ENCODE measurements at places on chromosomes 3 and 15.

- no peak for DNase-seq
These were observed 214.5 kb downstream of the RPLP1 start for GRCh38 chr15:69666921-69667811.

GRCh38 chr3:113721636-113722035 is 24.4 kb downstream of the NAA50 start:
- DNase-seq = no peak

GRCh38 chr3:24339266-24339825 is 155.3 kb downstream of the THRB start:
- DNase-seq = no peak

DNA sequence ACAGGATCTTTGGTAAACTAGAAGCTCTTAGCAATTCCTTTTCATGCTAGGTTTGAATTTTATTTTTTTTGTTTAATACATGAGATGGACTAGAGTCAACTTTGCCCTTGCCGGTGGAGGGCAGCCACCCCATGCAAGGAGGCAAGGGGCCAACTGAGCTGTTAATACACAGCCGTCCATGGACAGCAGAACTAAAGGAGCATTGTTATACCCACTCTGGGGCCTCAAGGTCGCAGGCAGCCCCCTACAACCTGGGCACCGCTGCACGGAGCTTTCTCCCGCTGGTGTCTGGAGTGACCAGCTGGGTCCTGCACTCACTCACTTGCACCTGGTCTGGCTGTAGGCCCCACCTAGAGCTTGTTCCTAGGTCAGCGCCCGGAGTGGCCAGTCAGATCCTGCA is 47.9 kb upstream of the ACKR4 start:
- DNase-seq = no peak

DNA sequence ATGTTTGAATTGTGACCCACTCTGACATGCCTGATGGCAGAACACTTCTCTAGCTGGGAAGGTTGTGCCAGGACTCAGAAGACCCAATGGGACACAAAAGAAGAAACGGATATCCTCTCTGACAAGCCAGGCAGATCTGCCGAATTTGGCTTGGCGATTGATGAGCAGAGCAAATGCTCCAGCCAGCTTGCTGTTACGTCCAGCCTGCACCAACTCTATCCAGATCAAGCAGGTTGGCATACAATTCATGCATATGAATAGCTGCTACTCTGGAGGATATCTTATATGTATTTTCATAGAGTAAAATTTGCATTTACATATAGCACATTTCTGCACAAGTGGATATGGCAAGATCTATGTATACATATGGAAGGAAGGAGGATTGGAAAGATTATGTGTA is 102.8 kb downstream of the PEX5L start:
- no peak for DNase-seq

GRCh38 chr3:194130807-194131589 is 5.0 kb upstream of the HES1 start:
- DNase-seq = no peak

DNA sequence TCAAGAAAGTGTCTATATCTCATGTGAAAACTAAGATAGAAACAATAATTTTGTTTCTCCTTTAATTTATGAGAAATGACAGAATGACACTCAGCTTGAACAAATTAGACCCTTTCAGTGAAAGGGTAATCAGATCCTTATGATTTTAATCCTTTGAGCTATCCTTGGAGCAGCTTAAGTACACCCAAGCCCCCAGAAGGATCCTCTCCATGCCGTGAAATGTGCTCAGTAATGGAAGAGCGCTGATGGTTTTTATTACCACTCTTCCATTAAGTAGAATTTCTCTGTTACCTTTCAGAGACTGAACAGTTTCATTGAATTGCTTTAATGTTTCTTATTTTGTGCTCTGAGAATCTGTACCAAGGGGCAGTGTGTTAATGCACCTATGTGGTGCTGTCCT is 54.3 kb downstream of the HMG20A start:
- DNase-seq = no peak

DNA sequence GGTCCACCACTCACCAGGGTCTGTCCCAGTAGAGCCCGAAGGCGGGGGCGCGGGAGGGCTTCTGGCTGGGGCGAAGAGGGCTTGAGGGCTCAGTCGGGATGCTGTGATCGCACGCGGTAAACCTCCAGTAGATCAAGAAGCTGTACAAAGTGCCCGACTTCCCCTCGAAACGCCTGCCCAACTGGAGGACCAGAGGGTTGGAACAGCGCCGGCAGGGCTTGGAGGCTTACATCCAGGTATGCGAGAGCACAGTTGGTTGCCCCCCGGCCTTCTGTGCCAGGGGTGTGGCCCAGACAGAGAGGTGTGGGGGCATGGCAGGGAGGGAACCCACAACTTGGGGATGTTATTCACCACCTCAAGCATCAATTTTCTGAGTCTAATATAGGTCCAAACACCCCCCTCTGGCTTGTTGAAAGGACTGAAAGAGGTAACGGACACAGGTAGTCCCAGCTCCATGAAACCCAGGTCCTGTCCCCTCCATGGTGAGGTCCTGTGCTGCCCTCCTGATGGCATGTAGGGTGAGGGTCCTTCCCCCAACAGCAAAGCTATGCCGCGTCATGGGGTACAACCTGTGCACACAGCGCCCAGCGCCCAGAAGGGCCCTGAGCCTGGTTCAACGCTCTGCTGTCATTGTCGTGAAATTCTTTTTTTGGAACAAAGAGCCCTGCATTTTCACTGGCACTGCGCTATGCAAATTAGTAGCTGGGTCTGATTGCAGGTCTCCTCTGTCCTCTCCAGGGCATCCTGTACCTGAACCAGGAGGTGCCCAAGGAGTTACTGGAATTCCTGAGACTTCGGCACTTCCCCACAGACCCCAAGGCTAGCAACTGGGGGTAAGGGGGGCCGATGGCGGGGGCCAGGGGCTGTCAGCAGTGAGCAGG is 1.2 kb downstream of the SNX22 start:
- no peak for DNase-seq

DNA sequence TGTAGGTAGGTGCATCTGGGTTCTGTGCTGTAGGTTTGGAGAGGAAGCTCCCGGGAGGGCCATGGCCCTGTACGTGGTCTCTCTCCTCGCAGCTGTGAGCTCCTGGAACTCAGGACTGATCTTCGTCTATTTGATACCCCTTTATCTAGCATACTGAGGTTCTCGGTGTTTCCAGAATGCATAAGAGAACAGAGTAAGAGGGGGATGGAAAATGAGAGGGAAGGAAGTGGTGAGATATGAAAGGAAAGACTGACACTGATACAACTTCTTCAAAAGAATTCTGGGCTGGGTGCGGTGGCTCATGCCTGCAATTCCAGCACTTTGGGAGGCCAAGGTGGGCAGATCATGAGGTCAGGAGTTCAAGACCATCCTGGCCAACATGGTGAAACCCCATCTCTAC is 90.7 kb downstream of the CHRD start:
- DNase-seq = no peak

- DNase-seq = peak; percentile 9
These were observed 175.2 kb downstream of the MEGF11 start for GRCh38 chr15:66078196-66078928.

GRCh38 chr3:175111036-175111435 is 251.9 kb downstream of the NAALADL2 start:
- DNase-seq = no peak

DNA sequence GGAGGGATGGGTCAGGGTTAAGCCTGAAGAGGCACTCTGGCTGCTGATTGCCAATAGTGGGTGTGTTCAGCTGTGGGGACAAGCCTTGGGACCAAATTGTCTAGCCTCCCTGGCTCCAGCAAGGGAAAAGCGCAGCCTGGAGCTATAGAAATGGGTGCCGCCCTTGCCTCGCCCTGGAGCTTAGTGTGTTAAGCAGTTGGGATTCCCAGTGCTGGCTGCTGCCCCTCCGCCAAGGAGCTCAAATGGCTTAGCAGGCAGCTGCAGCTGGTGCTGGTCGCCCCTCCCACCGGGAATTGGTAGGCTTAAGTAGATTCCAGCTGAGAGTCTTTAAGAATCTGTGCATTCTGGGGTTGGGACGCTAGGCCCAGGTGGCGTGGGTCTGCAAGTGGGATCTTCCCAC is 662.9 kb upstream of the TBL1XR1 start:
- no peak for DNase-seq

GRCh38 chr3:128074851-128075521 is 22.7 kb downstream of the SEC61A1 start:
- DNase-seq = no peak

GRCh38 chr3:23600167-23600871 is 205.4 kb upstream of the UBE2E1 start:
- no peak for DNase-seq

GRCh38 chr15:31090766-31091165 is 10.8 kb downstream of the TRPM1 start:
- DNase-seq = no peak

- no peak for DNase-seq
These were observed 228.3 kb downstream of the ABHD5 start for GRCh38 chr3:43919029-43919428.

GRCh38 chr15:40102897-40103858 is 5.5 kb downstream of the BMF start:
- DNase-seq = no peak

- DNase-seq = no peak
These were observed 962 bp downstream of the NMNAT3 start for GRCh38 chr3:139676632-139677387.

GRCh38 chr3:17775073-17775472 is 32.6 kb upstream of the TBC1D5 start:
- DNase-seq = no peak

DNA sequence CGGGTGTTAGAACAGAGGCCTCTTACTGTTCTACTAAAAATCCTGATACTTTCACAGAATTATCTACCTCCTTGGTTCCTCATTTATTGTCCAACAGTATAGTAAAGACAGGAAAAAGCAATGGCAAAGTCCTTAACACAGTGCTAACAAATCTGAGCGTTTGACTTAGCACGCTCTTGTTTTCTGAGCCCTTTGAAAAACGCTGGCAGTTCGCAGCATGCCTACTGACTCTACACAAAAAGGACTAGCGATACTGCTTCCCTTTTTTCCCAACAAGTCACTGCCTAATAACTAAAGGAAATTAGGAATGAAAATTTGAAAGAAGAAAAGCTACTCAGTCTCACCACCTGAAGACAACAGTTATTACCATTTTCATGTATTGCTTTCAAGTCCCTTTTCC is 34.8 kb upstream of the CEMIP start:
- no peak for DNase-seq

DNA sequence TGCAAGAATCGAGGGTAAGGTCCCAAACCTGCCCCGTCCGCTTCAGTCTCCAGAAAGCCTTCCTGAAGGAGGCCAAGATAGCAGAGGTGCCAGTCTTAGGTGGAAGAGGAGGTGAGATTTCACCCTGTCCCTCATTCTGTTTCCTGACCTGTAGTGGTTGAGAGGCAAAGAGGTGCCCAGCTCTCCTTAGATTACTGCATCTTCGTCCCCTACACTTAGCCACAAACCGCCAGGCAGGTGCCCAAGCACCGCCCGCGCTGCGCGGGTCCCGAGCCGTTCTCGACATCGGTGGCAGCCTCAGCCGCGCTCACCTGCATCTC is 23.8 kb upstream of the POLG start:
- DNase-seq = no peak

- no peak for DNase-seq
These were observed 91.5 kb upstream of the TBC1D5 start for GRCh38 chr3:17833786-17834559.

GRCh38 chr3:53264718-53265117 is 8.9 kb upstream of the TKT start:
- no peak for DNase-seq

DNA sequence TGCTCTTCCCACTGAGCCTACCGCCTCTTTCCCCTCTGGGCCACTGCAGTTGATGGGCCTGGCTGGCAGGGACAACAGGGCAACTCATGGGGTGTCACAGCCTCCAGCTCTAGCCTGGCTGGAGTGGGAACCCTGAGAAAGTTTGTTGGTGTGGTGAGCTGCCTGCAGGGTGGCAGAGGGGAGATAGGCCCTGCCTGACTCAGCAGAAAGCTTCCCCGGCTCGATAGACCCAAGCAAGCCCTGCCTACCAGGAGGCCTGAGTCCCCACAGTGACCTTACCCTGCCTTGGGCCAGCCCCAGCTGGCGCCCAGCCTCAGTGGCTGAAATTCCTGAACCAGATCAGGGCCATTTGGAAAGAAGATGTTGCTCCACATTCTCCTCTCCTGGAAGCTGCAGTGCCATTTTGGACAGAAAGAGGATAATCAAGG is 29.4 kb downstream of the ABTB1 start:
- DNase-seq = no peak

DNA sequence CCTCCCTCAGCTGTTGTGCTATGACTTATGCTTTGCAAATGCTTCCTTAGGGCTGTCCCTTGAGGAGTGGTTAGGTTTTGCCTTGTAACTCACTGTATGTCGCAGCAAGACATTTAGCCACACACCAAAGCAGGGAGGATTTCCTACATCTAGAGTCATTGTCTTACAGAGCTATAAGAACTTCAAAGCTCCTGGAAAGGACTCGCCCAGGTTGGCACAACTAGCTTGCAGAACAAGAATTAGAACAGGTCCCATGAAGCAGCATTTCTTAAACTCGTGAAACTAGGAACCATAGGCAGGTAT is 19.4 kb upstream of the ACAP2 start:
- no peak for DNase-seq

- DNase-seq = no peak
These were observed 14.2 kb upstream of the MB21D2 start for GRCh38 chr3:192931825-192932224.

DNA sequence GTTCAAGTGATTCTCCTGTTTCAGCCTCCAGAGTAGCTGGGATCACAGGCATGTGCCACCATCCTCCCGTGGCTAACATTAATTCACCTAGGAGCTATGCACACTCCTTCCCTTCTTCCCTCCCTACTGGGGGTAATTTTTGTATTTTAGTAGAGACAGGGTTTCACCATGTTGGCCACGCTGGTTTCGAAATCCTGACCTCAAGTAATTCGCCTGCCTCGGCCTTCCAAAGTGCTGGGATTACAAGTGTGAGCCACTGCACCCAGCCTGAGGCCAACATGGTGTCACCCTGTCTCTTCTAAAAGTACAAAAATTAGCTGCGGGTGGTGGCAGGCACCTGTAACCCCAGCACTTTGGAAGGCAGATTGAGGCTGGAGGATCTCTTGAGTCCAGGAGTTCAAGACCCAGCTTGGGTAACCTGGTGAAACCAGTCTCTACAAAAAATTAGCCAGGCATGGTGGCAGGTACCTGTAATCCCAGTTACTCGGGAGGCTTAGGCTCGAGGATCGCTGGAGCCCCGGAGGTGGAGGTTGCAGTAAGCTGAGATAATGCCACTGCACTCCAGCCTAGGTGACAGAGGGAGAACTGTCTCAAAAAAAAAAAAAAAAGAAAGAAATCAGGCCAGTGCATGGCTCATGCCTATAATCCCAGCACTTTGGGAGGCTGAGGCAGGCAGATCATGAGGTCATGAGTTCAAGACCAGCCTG is 6.1 kb downstream of the RNU5B-1 start:
- no peak for DNase-seq

- no peak for DNase-seq
These were observed 31.7 kb downstream of the LINS1 start for GRCh38 chr15:100570275-100570674.

GRCh38 chr3:45965253-45965652 is 22.0 kb downstream of the CXCR6 start:
- DNase-seq = no peak

- DNase-seq = no peak
These were observed 56.0 kb upstream of the FLNB start for GRCh38 chr3:57952208-57952631.
